Suppressor macrophage treated with lipopolysaccharide for 4 hours (primary cell): ENCODE measurements at places on chromosomes 3 and 15.

- no peak for DNase-seq
These were observed 1073.9 kb downstream of the PLOD2 start for GRCh38 chr3:145087038-145087437.

- peak; percentile 79 for DNase-seq
These were observed 23.9 kb upstream of the SLTM start for GRCh38 chr15:58957101-58957973.

DNA sequence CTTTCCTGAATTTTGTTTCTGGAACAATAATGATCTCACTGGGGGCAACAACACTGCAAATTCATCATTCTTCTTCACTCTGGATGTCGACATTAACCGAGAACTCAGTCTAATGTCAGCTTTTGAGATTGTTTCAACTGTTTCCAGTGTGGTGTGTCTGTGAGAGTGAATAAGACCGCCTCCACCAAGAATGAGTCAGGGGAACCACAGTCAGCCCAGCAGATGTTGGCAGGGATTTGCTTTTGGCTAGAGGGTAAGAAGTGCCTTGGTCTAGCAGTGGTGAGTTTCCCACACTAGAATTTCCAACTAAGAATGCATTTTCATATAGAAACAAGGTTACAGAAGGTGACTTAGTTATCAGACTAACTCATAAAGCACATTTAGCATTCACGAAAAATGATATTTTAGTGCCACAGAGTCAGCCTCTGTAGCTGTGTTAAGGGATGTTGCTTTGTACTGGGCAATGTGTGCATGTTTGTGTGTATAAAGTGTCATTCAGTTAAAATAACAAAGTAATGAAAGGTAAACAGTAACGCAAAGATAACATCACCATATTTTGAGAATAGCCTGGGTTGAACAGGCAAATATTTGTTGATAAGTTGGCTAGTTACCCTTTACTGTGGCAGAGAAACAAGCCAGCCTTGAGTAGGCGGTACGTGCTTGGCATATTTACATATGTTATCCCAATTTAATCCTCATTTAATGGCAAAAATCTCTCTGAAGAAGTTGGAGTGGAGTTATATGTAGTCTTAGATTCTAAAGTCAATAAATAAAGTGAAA is 33.8 kb downstream of the DRD3 start:
- DNase-seq: no peak

- peak; percentile 24 for DNase-seq
These were observed 668 bp downstream of the MRAS start for GRCh38 chr3:138348754-138349739.

- DNase-seq: no peak
These were observed 10.4 kb downstream of the PODXL2 start for GRCh38 chr3:127639173-127640041.

DNA sequence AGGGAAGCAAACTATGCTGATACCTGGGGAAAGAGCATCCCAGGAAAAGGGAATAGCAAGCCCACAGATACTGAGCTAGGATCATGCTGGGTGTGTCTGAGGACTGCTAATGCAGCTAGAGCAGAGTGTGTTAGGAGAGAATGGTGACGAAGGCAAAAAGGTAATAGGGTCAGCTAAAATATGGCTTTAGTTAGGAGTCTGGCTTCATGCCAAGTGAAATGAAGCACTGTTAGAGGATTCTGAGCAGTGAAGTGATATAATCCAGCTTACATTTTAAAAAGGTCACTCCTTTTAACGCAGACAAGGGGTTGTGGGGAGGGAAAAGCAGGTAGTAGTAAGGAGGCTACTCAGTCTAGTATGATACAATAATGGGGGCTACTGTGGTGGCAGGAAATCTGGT is 30.4 kb downstream of the SECISBP2L start:
- no peak for DNase-seq

DNA sequence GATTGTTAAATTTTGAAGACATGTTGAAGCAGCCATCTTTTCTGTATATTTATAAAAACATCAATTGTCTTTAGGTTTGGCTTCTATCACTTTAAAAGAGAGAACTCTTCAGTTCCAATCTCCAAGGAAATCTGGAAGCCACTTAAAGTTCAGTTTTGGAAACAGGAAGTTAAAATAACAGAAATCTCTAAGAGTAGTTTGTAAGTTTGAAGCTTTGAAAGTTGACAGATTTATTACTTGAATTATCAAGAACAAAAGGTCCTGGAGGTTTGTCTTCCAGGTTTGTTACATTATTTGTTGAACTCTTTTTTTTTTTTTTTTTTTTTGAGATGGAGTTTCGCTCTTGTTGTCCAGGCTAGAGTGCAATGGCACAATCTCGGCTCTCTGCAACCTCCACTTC is 30.0 kb downstream of the RNF111 start:
- no peak for DNase-seq

DNA sequence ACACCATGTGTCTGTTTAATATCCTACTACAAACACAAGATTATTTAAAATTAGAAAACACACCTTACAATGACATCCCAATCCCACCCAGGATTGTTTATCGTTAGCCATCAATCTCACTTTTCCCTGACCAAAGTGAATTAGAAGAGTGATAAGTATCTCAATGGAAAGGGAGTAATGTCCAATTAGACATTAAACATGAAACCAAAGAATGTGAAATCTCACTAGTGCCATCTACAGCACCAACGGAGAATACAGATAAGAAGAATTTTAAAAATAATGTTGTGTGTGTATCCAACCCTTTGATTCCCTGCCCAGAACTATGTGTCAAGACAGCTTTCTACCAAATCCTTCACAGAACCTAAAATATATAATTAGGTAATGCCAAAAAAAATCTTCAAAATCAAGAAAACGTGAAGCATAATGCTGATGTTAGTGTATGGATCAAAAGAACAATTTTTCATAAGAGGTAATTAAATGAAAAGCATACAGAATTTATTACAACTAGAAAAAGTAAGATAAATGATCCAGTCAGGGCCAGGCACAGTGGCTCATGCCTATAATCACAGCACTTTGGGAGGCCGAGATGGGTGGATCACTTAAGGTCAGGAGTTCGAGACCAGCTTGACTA is 64.2 kb downstream of the SCAPER start:
- DNase-seq: peak; percentile 21

DNA sequence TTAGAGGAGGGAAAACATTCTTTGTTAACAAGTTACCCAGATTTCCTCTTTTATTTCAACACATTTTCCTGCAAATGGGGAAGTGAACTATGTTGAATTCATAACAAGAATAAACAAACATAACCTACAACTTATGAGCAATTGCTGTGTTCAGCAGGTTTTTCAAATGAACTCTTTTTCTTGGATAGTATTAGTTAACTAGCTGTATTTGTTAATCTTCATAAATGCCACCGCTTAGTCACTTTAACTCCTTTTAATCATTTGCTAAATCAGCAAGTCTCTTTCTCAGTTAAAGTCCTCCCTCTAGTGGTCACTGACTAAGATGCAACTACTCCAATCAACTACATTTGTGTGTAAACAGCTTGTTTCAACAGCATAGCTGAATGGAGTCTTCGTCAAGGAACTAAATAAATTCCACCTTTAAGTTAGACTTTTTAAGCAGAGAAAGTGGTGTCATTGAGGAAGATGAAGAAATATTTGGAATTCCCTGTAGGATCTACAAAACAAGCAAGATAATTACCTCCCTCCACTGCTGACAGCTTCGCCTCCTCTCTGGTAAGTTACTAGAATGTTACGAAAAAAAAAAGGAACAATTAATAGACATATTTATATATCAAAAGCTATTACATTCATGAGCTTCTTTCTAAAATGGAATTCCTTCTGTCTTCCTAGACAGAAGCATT is 1122.0 kb downstream of the ROBO1 start:
- peak; percentile 67 for DNase-seq

GRCh38 chr15:79496838-79497237 is 64.7 kb downstream of the MINAR1 start:
- DNase-seq: no peak

DNA sequence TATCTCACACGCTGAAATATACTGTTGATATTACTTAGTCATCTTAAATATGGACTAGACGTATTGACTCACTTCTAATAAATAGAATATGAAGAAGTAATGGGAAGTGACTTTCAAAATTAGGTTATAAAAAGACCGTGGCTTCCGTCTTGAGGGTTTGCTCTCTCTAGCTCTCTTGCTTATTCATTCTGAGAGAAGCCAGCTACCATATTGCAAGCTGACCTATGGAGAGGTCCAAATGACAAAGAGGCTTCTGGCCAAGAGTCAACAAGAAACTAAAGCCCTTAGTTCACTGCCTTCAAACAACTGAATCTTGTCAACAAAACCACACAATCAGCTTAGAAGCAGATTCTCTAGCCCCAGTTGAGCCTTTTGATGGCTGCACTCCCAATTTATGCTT is 46.1 kb downstream of the SLC9C1 start:
- DNase-seq: peak; percentile 19

GRCh38 chr3:98557324-98558010 is 25.7 kb downstream of the GPR15 start:
- DNase-seq: no peak

GRCh38 chr3:136332776-136333175 is 82.6 kb downstream of the PCCB start:
- no peak for DNase-seq

GRCh38 chr15:39598186-39598850 is 17.4 kb downstream of the THBS1 start:
- DNase-seq: no peak

GRCh38 chr15:56805466-56806147 is 72.3 kb upstream of the ZNF280D start:
- DNase-seq: peak; percentile 30

GRCh38 chr3:171457607-171458061 is 2.6 kb downstream of the TNIK start:
- peak; percentile 12 for DNase-seq

- no peak for DNase-seq
These were observed 12.2 kb upstream of the SLC25A36 start for GRCh38 chr3:140929446-140929845.

- peak; percentile 84 for DNase-seq
These were observed 312.2 kb downstream of the RORA start for GRCh38 chr15:60916679-60917460.

GRCh38 chr15:29970402-29970695 is 112.4 kb upstream of the GOLGA8J start:
- DNase-seq: no peak

DNA sequence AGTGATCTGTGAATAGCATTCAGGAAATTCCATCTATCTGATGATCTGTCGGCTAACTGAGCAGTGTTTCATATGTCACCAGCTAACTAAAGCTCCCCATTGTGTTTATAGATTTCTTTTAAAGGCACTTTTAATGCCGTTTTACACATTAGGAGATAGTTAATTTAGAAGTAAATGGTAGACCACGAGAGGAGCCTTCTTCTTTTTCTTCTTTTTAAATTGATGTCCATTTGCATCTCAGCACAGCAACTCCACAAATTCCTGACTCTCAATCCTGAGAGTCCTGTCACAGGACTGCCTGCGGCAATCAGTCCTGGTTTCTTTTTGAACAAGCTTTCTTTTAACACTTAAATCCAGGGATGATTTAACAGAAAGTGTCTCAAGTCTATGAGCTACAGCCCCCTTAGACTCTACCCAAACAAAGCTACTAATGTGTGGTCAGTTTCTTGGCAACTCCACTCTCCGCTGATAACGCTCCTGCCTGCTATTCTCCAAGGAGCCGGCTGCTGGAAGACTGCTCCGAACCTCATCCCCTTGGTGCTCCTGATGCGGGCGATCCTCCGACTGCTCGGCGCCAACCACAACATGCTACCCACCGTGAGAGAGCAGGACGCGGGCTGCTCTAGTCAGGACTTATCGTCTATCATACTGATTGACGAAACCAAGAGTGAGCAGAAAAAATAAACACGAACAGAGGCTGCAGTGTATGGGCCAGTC is 421.4 kb downstream of the MECOM start:
- no peak for DNase-seq

GRCh38 chr3:119553823-119554415 is 5.5 kb downstream of the CD80 start:
- DNase-seq: no peak

DNA sequence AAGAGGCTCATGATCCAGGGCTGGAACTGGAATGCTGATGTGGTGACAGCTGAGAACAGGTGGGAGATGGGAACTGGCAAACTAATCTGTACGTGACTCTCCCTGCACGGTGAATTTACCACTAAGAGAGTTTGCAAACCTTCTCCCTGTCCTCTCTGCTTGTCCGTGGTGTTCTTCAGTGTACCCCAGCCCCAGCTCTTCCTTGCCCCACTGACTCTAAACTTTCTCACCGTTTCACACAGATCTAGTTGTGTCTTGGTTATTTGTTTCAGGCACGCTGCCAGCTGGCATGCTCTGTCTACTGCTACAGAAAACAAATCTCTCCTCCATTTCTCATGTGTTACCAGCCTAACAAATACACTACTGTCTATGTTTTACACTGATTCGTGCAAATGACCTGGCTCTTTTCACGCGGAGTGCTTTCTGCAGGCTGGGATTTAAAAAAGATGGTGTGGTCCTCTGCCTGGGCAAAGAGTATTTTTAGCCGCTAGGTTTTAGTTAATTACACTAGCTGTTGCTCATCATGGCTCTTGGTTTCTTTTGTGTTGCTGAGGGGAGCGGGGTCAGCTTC is 192.7 kb upstream of the LRIG1 start:
- no peak for DNase-seq

GRCh38 chr15:70297465-70298058 is 199.8 kb upstream of the TLE3 start:
- DNase-seq: no peak

- no peak for DNase-seq
These were observed 232.2 kb downstream of the KLF13 start for GRCh38 chr15:31558840-31559239.

DNA sequence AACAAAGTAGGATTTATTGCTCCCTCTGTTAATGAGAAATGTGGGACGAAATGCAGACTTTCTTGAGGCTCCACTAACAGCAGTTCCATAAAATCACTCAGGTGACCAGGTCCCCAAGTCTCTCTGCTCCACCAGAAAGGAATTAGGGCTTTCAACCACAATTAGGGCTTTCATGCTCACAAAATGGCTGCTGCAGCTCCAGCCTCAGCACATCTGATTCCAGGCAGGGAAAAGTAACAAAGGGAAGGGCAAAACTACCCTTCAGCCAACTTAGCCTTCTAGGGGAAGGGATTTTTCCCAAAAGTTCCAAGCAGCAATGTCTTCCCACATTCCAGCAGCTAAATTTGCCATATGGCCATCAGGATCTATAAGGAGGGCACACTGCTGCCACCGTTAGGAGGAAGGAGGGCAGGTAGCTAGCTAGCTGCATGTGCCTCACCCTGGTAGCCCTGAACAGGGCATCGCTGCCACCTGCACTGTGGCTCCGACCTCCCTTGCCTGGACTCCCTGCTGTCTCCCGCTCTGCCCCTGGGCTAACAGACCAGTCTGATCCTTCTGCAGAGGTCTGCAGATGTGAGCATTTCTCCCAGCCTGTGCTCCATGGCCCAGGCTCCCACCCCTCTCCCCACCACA is 12.8 kb downstream of the CFAP100 start:
- DNase-seq: no peak

GRCh38 chr3:46721009-46721408 is 3.3 kb upstream of the PRSS50 start:
- no peak for DNase-seq
